ENCODE measurements at places on chromosomes 1 and 21. TPM values are rescaled to one million over a fixed set of nuclear protein-coding genes. Genes with fewer than 3 reads are reported as not detected.

GRCh38 chr1:236830560-236830959 lies 35.5 kb downstream of the MTR start:
- DNase-seq = no peak

ADAMTS4 gene
- total RNA-seq = 5.4 TPM

AIM2 gene
- total RNA-seq = not detected

GRCh38 chr1:47823040-47823808 lies 174.0 kb downstream of the TRABD2B start:
- DNase-seq = no peak

GRCh38 chr1:77421504-77422233 lies 139.8 kb downstream of the AK5 start:
- DNase-seq = no peak

GRCh38 chr1:82517586-82517985 lies 716.9 kb downstream of the ADGRL2 start:
- DNase-seq = peak; percentile 23

PRMT6 gene
- 20.9 TPM for total RNA-seq

All from LHCN-M2 (cell line).